GM12878 (cell line): ENCODE measurements at places on chromosomes 4 and X.
A peak's percentile ranks its signal among the peaks of the same experiment; 100 is the strongest.

DNA sequence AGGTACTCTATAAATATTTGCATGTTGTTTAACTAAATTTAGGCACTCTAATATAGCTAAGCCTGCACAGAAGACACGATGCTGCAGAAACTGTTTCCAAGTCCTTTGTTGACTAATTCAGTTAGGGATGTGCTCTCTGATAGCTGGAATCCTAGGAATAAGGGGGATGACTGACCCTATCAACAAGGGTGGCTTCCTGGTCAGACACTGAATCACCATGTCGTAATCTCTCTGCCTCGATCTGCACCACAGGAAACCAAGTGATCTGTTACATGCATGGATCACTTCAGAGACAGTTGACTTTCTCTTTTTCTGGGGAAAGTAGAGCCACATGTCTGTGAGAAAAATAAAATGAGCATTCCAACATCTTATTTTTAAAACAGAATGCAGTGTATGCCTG lies 169.1 kb downstream of the GUCY2F start:
- H3K4me1 ChIP-seq: no peaks in the 10 kb centered on the region
- no peaks in the 10 kb centered on the region for H3K36me3 ChIP-seq
- no peaks in the 10 kb centered on the region for H3K27me3 ChIP-seq
- no peak for DNase-seq
- H3K4me3 ChIP-seq: no peak overlapping the region

DNA sequence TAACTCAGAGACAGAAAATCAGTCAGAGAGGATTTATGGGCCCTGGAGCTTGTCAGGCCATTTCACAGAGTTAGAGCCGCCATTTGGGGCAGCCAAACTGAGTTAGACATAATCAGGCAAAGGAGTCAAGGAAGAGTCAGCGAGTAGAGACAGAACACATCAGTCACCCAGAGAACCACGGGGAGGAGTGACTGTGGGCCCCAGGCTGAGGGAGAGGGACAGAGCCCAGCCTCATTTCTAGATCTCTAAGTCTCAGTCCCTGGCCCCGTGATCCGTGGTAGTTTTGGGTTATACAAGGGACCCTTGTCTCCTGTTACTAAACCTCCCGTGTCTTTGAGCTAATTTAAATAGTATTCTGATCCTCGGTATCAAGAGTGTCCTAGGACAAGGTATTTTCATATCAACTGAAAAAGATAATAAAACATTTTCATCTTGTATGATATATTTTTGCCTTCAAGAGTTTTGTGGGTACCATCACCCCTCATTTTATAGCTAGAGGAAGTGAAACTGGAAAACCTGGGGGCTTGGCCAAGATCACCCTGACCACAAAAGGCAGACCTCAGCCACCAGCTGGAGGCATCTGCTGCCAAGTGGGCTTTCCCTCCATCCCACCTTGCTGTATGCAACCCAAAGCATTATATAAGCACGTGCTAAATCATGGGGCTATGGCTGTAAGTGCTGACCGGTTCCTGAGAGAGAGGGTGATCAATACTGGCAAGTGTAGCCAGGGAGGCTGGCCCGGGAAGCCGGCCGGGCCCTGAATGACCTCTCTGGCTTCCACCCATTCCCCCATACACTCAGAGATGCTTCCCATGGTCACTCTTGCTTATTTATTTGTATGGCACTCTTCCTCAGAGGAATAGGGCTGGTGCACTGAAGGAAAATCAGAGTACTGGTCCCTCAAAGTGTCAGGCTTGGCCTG lies 204.1 kb downstream of the BCOR start:
- no peaks in the 10 kb centered on the region for H3K36me3 ChIP-seq
- no peak overlapping the region for H3K4me3 ChIP-seq
- H3K4me1 ChIP-seq: peaks cover 24% of the 10 kb centered on the region
- H3K27ac ChIP-seq: peak overlapping the region; percentile 35

DNA sequence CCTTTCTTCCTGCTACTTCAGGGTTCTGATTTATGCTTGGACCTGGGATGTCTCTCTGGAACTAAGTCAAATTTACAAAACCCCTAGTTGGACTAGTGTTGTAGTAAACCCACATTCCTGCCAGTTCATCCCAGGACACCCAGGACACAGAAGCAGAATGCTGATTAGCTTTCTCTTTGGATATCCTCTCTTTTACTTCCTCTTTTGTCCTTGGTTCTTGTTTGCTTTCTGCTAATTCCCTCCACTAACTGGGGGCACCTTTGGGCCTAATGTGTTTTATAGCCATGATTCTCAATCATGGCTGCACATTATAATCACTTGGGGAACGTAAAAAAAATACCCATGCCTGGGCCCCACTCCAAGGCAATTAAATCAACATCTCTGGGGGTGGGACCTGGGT lies 42.5 kb downstream of the LANCL3 start:
- no peaks in the 10 kb centered on the region for H3K27me3 ChIP-seq
- no peaks in the 10 kb centered on the region for H3K4me1 ChIP-seq
- H3K27ac ChIP-seq: no peak overlapping the region
- H3K36me3 ChIP-seq: no peaks in the 10 kb centered on the region

- no peak overlapping the region for H3K4me3 ChIP-seq
- no peak overlapping the region for H3K27ac ChIP-seq
- no peaks in the 10 kb centered on the region for H3K27me3 ChIP-seq
- no peak for DNase-seq
Observed at GRCh38 chrX:106170318-106170717, 2.2 kb downstream of the PWWP3B start.

DNA sequence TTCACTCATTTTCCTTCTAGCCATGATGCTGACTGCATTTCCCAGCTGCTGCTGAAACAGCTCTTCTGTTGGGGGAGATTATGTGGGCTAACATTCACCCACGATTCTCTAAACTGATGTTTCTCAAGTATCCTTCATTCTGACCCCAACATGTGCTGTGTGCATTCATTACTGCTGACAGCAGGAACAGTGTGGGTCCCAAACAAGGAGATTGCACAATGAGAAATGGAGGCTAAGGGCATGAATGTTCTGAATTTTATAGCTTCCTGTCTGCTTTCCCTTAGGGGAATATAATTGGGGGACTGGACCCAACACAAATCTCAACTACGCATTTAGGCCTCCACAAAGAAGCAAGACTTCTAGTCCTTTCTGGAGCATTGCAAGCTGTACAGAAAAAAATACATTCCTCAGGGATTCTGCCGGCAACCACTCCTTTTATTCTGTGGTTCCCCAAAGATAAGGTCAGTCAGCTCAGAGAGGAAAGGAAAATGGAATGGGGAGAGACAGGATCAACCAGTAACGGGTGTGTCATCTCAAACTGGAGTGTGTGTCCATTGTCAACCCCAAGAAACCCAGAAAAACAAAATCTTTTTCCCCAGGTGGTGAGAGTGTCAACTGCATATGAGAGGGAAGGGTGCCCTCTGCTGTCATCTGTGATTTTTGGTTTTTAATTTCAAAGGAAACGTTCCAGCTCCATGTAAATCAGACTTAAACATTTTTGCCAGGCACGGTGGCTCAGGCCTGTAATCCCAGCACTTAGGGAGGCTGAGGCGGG lies 81.5 kb upstream of the EGFL6 start:
- no peaks in the 10 kb centered on the region for H3K36me3 ChIP-seq
- peaks cover 16% of the 10 kb centered on the region for H3K4me1 ChIP-seq
- H3K27ac ChIP-seq: peak overlapping the region; percentile 95
- H3K27me3 ChIP-seq: no peaks in the 10 kb centered on the region
- DNase-seq: peak; percentile 72

- peaks cover 6% of the 10 kb centered on the region for H3K4me1 ChIP-seq
- no peak overlapping the region for H3K4me3 ChIP-seq
- no peaks in the 10 kb centered on the region for H3K27me3 ChIP-seq
- H3K36me3 ChIP-seq: no peaks in the 10 kb centered on the region
- no peak overlapping the region for H3K27ac ChIP-seq
Observed at GRCh38 chrX:107738272-107738671, 37.3 kb downstream of the TSC22D3 start.

GRCh38 chr4:104616401-104616820 lies 121.7 kb upstream of the CXXC4 start:
- no peaks in the 10 kb centered on the region for H3K36me3 ChIP-seq
- no peaks in the 10 kb centered on the region for H3K4me1 ChIP-seq
- no peak overlapping the region for H3K27ac ChIP-seq
- no peak overlapping the region for H3K4me3 ChIP-seq
- H3K27me3 ChIP-seq: no peaks in the 10 kb centered on the region

GRCh38 chr4:1325681-1326635 lies 21.1 kb upstream of the UVSSA start:
- no peaks in the 10 kb centered on the region for H3K27me3 ChIP-seq
- H3K27ac ChIP-seq: no peak overlapping the region
- H3K4me3 ChIP-seq: no peak overlapping the region
- no peak for DNase-seq

- no peak overlapping the region for H3K4me3 ChIP-seq
- no peak overlapping the region for H3K27ac ChIP-seq
- no peaks in the 10 kb centered on the region for H3K27me3 ChIP-seq
- DNase-seq: no peak
Observed at GRCh38 chr4:154595807-154596206, 5.3 kb upstream of the FGA start.

DNA sequence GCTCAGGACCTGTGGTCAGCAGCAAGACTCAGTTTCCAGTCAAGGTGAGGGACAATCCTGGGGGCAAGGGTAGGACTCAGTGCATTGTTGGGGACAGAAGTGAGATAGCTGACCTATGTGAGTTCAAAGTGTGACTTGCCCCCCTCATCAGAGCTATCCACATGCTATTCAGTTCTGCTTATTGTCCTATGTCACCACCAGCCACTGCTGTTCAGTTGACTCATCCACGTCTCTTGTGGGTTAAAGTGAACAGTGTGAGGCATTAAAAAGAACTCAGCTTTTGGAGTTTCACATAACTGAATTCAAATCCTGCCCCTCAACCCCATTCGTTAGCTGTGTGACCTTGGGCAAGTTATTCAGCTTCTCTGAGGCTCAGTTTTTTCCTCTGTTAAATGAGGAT lies 4.4 kb upstream of the APLN start:
- H3K4me1 ChIP-seq: no peaks in the 10 kb centered on the region
- no peaks in the 10 kb centered on the region for H3K36me3 ChIP-seq
- peaks cover 2% of the 10 kb centered on the region for H3K27me3 ChIP-seq
- H3K27ac ChIP-seq: no peak overlapping the region
- no peak overlapping the region for H3K4me3 ChIP-seq

GRCh38 chrX:8390771-8391170 lies 73.9 kb upstream of the VCX3B start:
- no peaks in the 10 kb centered on the region for H3K27me3 ChIP-seq
- no peak for DNase-seq
- H3K4me1 ChIP-seq: no peaks in the 10 kb centered on the region
- H3K36me3 ChIP-seq: no peaks in the 10 kb centered on the region
- H3K27ac ChIP-seq: no peak overlapping the region
- no peak overlapping the region for H3K4me3 ChIP-seq

DNA sequence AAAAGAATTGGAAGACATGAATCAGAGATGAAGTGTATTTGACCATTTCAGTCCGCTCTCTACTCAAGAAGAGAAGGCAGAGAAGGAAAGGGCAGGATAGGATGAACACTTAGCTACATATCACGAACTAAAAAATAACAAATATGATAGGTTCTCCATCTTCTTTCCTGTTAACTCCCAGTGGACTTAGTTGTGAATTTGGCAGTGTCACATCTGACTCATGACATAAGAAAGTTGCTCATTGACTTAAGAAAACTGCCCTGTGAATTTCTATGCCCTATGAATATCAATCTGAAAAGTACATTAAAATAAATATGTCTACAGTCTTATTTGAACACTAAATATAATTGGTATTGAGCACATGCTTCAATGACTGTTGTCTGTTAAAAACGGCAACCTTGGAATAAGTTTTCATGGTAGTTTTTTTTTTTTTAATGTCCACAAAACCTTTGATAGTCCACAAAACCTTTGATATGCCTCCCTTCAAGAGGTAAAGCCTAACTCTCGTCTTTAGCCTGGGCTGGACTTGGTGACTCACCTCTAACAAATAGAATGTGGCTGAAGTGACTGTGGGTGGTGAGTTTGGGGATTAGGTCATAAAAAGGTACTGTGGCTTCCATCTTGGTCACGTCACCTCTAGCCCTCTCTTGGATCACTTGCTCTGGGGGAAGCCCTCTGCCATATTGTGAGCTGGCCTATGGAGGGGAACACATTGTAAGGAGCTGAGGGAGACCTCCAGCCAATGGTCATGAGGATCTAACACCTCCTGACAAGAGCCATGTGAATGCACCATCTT lies 184.7 kb upstream of the S100G start:
- H3K27ac ChIP-seq: no peak overlapping the region
- no peak overlapping the region for H3K4me3 ChIP-seq
- H3K36me3 ChIP-seq: no peaks in the 10 kb centered on the region
- no peaks in the 10 kb centered on the region for H3K4me1 ChIP-seq
- DNase-seq: no peak

DNA sequence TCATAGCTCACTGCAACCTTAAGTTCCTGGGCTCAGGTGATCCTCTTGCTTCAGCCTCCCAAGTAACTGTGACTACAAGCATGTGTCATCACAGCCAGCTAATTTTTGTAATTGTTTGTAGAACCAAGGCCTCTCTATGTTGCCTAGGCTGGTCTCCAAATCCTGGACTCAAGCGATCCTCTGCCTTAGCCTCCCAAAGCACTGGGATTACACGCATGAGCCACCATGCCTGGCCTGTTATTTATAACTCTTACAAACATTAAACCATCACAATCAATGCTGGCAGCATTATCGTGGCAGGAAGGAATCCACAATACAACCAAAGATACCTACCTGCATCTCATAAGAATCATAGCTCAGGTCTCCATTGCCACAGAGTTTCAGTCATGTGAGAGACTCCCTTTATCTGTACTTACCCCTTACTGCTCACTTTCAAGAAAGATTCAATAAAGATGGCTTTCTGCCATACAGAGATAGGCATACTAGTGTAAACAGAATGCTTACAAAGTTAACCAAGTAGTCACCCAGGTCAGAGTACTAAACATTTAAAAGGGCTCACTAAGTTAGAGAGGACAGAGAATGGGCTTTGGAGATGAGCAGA lies 48.5 kb downstream of the SMIM31 start:
- H3K27me3 ChIP-seq: no peaks in the 10 kb centered on the region; the same call in 1 of the 2 replicates
- no peaks in the 10 kb centered on the region for H3K4me1 ChIP-seq
- no peak overlapping the region for H3K27ac ChIP-seq

GRCh38 chr4:127622621-127622920 lies 10.2 kb upstream of the INTU start:
- H3K36me3 ChIP-seq: no peaks in the 10 kb centered on the region
- H3K27ac ChIP-seq: no peak overlapping the region
- no peaks in the 10 kb centered on the region for H3K4me1 ChIP-seq
- peaks cover 19% of the 10 kb centered on the region for H3K27me3 ChIP-seq

DNA sequence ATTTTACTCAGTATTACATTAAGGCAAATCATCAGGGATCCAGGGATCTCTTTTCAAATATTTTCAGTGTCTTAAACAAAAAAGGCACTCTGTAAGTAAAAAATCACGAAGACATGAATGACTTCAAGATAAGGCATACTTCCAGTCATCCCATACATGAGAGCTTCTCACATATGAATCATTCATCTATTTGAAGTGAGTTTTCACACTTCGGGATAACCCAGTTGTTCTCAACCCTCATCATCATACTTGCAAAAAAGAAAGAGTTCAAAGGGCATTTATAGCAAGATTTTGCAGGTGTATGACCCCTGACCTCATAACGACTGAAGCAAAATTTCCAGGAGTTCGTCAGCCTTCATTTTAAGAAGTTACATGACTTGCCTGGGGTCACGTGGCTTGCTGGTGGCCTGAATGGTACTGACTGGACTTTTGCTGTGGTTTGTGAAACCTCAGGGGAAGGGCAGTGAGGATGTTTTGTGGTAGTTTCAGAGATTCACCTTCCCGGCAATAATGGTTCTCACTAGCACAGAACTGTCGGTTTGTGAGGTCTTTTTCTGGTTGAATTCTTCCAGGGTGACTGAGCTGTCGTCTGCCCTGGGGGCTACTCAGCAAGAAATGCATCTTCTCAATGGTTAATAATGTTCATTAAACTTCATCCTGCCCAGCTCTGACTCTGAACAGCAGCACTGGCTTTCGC lies 115.8 kb upstream of the SHISA3 start:
- no peak overlapping the region for H3K27ac ChIP-seq
- H3K4me1 ChIP-seq: peaks cover 28% of the 10 kb centered on the region
- H3K27me3 ChIP-seq: no peaks in the 10 kb centered on the region
- peak; percentile 53 for DNase-seq
- no peak overlapping the region for H3K4me3 ChIP-seq
